ENCODE measurements at places on chromosomes 4 and X. TPM values are rescaled to one million over a fixed set of nuclear protein-coding genes. Genes with fewer than 3 reads are reported as not detected.

GRCh38 chr4:76494871-76495590 lies 60.0 kb downstream of the SHROOM3 start:
- peak; percentile 46 for DNase-seq

DNA sequence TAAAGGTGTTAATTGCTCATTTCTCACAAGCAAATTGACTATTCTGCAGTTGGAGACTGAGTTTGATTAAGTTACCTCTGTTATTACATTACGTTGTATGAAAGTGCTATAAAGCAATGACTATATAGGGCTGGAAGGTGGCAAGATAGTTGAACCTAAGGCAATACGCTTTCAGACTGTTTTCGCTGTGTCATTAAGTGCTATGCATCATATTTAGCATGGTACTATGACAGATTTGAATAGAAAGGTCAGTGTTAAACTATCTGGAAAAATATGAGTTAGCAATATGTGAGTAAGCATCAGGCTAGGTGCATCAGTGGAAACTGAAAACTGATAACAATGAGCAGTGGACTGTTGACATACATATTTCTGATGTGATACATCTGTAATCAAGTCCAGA lies 206.0 kb upstream of the ARHGAP24 start:
- no peak for DNase-seq

Gene SMIM10L2A
- 2.1 TPM for polyA plus RNA-seq

- no peak for DNase-seq
Observed at GRCh38 chr4:127648061-127648460, 15.3 kb downstream of the INTU start.

DNA sequence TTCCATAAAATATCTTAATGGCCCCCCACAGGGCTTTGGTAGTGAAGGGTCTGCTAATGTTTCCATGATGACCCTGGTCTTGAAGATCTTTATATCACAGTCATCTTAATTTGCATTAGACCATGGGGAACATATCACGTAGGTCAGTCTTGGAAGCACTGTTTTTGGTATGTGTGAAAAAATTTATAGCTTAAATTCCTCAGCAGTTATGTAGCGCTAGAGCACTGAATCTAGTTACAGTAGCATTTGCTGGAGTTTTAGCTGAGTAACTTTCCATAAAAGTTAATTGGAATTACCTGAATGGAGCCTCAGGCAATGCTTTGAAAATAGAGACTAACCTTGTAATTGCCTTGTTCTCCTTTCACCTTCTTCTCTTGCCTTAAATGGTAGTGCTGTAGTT lies 648.8 kb downstream of the IQCM start:
- peak; percentile 7 for DNase-seq

- DNase-seq = no peak
Observed at GRCh38 chr4:73070074-73070390, 516 bp upstream of the COX18 start.

Gene PNMA5
- polyA plus RNA-seq = not detected

DNA sequence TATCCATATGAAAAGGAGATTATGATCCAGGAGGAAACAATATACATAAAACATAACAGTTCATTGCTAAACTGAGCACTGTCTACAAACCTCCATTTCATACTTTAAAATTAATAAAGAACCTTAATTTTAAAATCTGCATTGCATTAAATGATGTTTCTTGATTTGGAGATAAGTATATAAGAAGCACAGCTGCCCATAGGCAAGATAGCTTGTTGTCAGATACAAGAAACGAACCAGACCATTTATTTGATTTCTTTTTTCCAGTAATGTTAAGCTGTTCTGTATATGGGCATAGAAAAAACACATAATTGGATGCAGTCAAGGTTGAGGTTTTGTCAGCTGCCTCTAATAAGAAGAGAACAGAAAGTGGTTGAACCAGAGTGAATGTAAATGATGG lies 6.4 kb downstream of the GUF1 start:
- DNase-seq = no peak

Gene GRIA3
- polyA plus RNA-seq = 1.9 TPM

DNA sequence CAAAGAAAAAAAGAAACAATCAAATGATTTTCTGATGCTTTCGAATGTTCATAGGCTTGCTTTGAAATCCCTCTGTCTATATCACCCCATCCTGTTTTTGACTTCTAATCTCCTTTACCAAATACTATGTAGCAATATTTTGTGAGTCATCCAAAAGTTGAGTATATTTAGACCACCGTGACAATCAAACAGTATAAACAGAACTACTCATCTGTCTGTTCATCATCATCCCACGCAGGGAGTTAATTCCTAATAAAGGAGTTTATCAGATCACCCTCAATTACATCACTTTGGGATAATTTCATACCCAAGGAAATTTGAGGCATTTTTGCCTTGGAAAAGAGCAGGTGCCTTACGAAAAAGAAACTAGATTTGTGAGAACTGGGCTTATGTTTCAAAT lies 212.9 kb downstream of the CBR4 start:
- DNase-seq = no peak

GRCh38 chr4:166658585-166658984 lies 575.7 kb downstream of the SPOCK3 start:
- DNase-seq = no peak

- DNase-seq = peak; percentile 84
Observed at GRCh38 chrX:68822641-68823410, 6.0 kb upstream of the EFNB1 start.

Measured in muscle of leg (tissue), 16 donors.